ENCODE measurements at places on chromosomes 1 and 21.

- DNase-seq: no peak
Measured at GRCh38 chr1:101314244-101314643, 77.4 kb downstream of the S1PR1 start.

DNA sequence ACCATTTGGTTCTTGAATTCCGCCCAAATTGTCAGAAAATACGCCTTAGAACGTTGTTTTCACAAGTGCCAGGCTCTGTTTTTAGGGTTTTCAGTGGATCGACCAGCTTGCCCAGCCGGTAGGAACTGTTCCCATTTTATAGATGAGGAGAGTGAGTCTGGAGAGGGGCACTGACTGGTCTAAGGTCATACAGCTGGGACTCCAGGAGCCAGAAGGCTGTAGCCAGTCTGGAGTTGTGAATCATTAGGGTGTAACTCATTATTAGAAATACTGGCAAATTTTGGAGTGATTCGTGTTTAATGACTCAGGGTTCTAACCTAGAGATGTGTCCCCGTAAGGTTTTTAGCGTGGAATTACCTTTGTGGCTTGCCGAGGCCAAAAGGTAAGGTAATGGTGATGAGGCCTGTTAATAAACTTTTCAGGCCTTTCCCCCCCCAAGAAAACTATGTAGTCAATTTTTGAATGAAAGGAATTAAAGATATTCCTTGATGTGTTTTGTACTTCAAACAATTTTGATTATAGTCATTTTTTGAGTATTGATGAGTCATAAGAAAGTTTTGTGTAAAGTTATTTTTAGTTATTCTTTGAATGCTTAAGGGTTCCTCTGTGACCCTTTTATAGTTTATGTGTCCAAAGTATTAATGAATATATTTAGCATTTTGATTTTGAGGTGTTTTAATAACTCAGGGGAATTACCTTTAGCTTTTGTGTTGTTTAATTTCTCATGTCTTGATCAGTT, 2.1 kb downstream of the DYRK1A start:
- no peak for DNase-seq

- peak; percentile 31 for DNase-seq
Measured at GRCh38 chr1:43058545-43059360, 100.1 kb upstream of the SLC2A1 start.

DNA sequence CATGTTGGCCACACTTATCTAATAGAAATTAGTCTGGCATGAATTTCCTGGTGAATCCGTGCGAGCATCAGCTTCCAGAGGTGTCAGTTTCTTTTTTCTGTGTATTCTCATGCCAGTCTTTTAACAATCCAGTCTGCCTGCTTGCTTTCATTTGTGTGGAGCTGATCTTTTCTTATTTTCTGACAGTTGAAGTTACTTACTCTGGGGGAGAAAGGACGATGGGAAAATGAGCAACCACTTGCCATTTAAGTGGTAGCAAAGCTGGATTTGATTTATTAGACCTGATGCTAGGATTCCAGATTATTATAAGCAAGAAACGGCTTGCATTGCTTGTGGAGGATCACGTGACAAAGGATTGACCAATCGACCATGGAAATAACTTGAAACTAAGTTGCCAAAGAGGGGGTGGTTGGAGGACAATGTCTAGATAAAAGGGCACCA, 24.3 kb upstream of the APP start:
- DNase-seq: no peak

GRCh38 chr1:186949173-186949572, 120.4 kb downstream of the PLA2G4A start:
- no peak for DNase-seq

DNA sequence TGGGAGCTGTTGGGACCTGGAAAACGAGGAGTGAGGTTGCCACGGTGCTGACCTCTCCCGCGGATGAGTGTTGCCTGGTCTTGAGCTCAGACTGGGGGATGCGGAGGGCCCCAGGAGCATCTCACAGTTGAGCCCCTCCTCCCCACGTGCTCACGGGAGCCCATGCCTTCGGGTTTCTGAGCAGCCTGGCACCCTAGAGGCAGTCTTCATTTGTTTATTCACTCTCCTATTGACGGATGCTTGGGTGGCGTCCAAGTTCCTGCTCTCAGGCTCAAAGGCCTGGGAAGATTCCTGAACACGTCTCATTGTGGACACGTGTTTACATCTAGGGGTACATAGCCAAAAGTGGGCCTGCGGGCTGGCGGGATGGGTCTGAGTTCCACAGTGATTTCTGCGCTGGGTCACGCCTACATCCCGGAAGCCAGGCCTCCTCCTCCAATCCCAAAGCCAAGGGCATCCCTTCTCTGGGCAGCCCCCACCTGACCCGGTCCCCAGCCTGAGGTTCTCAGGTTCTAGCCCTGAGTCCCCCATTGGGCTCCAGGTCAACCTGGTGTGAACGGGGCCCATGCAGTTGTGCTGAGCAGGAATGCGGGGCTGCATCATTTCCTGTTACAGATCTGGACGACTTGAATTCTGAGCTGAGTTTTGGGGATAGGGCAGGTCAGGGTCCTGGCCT, 14.7 kb downstream of the WNT3A start:
- peak; percentile 10 for DNase-seq

GRCh38 chr1:25716320-25716719, 83.7 kb upstream of the SELENON start:
- DNase-seq: no peak

- no peak for DNase-seq
Measured at GRCh38 chr1:205672970-205673369, 7.3 kb downstream of the SLC45A3 start.

GRCh38 chr21:42850866-42851391, 28.4 kb downstream of the WDR4 start:
- peak; percentile 89 for DNase-seq

GRCh38 chr1:74341702-74342339, 106.6 kb downstream of the TNNI3K start:
- DNase-seq: no peak

DNA sequence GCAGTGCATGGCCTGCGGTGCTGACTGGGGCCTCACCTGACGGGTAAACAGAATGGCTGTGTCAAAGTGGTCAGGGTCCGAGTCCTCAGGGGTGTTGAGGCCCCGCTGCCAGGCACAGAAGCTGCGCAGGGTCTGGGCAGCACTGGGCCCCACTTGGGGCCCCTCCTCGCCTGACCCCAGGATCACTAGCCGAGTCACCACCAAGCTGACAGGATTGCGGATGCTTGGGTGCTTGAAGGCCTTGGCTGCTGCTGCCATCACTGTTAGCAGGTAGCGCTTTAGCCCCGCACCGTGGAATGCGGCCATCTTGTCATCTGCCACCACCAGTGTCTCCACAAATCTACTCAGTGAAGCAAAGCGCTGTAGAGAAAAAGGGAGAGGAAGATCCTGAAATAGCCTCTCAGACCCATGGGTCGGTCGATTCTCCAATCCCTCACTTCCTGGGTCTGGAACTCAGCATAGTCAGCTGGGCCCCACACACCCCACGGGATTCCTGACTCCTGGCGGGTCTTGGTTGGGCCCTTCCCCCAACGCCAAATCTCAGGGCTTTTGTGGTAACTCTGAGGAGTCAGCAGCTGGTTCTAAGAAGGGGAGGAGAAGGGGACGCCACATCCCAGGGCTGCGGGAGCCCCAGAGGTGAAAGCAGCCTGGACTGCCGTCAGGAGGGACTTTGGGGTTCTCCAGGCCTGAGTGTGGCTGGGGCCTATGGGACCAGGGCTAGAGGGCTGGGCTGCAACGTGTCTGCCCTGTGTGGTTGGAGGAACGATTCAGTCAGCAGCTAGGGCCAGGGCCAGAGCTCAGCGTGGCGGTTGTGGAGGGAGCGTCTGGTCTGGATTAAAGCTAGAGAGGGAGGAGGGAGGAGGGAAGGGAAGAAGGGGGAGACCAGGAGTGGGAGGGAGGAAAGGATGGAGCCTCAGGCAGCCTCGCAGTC, 2.1 kb downstream of the ADAMTS4 start:
- DNase-seq: no peak

DNA sequence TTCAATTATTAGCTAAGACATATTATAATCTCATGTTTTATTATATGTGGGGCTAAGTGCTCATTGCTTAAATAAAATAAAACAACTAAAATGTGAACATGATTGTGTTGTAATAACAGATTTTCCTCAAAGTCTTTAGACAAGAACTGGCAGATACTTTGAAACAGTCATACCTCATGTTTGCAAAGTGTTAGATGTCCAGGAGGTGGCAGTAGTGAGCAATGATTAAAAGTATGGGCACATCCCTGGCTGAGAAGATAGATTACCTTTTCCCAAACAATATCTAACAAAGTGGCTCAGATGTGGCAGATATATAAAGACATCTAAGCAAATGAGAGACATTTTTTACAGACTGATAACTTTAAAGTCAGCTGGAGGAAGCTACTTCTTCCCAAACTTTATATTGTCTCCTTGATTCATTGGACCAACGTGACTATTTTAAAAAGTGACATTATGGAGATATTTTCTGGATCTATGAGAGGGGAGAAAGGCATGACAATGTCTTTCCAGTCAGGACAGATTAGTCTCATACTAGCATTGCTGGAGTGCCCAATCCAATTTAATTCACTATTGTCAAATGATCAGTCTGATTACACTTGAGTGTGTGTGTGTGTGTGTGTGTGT, 269.8 kb downstream of the S1PR1 start:
- DNase-seq: peak; percentile 24

GRCh38 chr1:109361069-109361468, 36.6 kb downstream of the SORT1 start:
- DNase-seq: no peak

DNA sequence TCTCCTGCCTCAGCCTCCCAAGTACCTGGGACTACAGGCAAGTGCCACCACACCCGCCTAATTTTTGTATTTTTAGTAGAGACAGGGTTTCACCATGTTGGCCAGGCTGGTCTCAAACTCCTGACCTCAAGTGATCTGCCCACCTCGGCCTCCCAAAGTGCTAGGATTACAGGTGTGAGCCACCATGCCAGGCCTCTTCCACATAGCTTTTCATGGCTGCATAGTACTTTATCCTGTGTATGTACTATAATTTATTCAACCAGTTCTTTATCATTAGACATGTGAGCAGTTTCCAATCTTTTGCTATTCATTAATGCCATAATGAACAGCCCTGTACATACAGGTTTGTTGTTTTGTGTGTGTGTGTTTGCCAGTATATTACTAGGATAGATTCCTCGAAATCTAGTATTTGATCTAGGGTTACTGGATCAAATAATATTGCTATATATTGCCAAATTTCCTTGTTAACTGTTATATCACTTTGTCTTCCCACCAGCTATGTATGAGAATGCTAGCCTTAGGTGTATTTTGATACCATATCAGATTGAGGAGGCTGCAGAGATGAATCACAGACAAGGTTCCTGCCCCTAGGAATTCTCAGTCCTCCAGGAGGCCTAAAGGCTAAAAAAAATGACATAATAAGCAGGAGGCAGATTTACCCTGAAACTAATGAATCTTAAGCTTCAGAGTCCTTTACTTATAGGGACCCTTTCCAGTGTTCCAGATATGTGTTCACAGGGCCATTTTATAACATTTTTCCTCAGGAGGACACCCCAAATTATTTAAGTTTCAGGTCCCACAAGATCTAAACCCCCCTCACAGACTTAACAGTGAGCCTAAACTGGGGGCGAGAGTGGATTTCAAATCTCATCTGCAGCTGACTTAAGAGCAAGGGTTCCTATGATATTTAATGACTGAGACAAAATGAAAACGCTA, 2.1 kb upstream of the PDIK1L start:
- DNase-seq: no peak

- no peak for DNase-seq
Measured at GRCh38 chr1:207922554-207922953, 11.6 kb upstream of the CD34 start.

All from WTC11 (cell line).